ENCODE measurements at places on chromosomes 5 and 9.

DNA sequence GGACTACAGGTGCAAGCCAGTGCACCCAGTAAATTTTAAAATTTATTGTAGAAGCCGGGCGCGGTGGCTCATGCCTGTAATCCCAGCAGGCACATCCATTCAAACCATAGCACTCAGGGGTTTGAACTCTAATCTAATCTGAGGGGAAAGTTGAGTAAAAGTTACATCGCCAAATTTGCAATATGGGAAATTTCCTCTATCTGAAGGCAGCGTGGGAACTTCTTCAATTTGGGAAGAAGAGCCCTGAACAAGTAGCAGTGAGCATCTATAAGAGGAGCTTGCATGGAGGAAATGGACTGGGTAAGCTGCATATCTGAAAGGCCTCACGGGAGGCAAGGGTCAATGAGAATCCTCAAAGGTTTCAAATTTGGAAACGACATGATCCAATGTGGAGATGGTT is 2.7 kb upstream of the DNAJC25 start:
- DNase-seq: no peak

DNA sequence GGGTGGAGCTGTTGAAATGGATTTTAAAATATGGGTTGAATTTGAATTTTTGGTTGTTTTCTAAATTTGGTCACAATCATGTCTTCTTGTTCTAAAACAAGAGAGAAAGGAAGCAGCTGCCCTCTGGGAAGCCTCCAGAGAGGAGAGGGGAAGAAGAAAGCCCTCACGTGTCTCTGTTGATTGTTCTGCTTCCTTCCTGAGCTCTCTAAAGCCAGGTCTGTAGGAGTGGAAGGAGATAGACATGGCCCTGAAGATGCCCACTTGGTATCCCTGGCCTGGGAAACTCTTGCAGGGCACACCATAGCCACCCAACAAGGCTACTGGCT is 59.6 kb downstream of the GALNT12 start:
- no peak for DNase-seq

GRCh38 chr9:89806371-89807100 is 201.7 kb downstream of the GADD45G start:
- no peak for DNase-seq

GRCh38 chr5:114250536-114250935 is 111.3 kb upstream of the KCNN2 start:
- DNase-seq: no peak

DNA sequence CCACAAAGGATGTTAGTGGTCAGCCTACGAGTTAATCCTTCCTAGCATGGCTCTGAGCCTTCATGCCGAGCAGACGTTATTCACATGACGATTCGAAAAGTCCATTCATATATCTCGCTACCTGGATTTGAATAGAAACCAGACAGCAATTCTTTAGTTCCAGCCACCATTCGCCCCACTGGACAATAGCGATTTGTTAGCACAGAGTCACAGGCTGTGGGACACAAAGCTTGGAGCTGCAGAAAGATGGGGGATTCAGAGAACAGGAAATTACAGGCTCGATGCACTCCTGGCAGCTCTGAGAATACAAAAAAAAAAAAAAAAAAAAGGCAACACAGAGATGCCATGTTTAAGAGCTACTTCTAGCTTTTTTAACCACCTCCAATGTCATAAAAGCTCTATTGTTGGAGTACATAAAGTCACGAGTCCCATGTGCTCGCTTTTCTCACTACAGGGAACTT is 110.7 kb downstream of the NR6A1 start:
- no peak for DNase-seq

GRCh38 chr5:13649656-13650055 is 294.8 kb downstream of the DNAH5 start:
- DNase-seq: no peak

Data from activated naive CD8-positive, alpha-beta T cell treated with anti-CD3 and anti-CD28 coated beads, Interleukin-2, amount 50 U/mL, for 16 hours (primary cell).